ENCODE measurements at places on chromosomes 3 and 15. TPM values are rescaled to one million over a fixed set of nuclear protein-coding genes. Genes with fewer than 3 reads are reported as not detected.
A peak's percentile ranks its signal among the peaks of the same experiment; 100 is the strongest.

- no peaks in the 10 kb centered on the region for H3K36me3 ChIP-seq
- no peak for DNase-seq
- no peaks in the 10 kb centered on the region for H3K4me1 ChIP-seq
Observed at GRCh38 chr3:56069766-56070165, 398.5 kb downstream of the ERC2 start.

DNA sequence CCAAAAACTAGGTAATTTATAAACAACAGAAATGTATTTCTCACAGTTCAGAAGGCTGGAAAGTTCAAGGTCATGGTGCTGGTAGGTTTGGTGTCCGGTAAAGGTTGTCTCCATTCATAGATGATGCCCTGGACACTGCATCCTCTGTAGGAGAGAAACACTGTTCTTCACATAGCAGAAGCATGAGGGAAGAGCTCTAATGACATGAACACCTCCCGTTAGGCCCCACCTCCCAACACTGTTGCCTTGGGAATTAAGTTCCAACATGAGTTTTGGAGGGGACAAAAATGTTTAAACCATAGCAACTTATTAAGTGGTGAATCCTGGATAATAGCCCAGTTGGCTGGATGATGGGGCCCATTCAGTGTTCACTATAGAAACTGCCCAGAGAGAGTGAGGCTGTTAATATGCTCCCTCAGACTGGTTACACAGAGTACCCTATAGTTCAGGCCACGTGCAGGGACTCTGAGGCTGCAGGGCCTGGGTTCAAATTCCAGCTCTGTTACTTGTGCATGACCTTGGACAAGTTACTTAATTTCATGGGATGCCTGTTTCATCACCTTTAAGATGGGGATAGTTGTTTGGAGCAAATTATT is 37.0 kb downstream of the CCNL1 start:
- H3K27ac ChIP-seq: no peak overlapping the region

Gene FBXW12
- total RNA-seq: 0.82 TPM

GRCh38 chr3:63278171-63279004 is at the start of gene SYNPR:
TSS of gene SYNPR (plus strand) at chr3:63278308.
- no peaks in the 10 kb centered on the region for H3K36me3 ChIP-seq
- no peak within 1 kb of the TSS for H3K27ac ChIP-seq
- DNase-seq: peak; percentile 61
- H3K4me1 ChIP-seq: peaks cover 5% of the 10 kb centered on the region
- peak within 1 kb of the TSS; percentile 71 for H3K4me3 ChIP-seq

- no peaks in the 10 kb centered on the region for H3K4me1 ChIP-seq
- no peaks in the 10 kb centered on the region for H3K27me3 ChIP-seq
- no peak overlapping the region for H3K27ac ChIP-seq
- DNase-seq: no peak
- H3K36me3 ChIP-seq: no peaks in the 10 kb centered on the region
Observed at GRCh38 chr15:66085128-66085527, 168.4 kb downstream of the MEGF11 start.

GRCh38 chr3:60742606-60743145 is 508.6 kb downstream of the FHIT start:
- H3K4me1 ChIP-seq: peaks cover 19% of the 10 kb centered on the region
- H3K4me3 ChIP-seq: no peak overlapping the region

GRCh38 chr3:52227117-52227516 is 1.7 kb upstream of the TLR9 start:
- H3K4me1 ChIP-seq: no peaks in the 10 kb centered on the region
- H3K27ac ChIP-seq: no peak overlapping the region
- no peak for DNase-seq

Gene SCAANT1
- not detected for total RNA-seq

DNA sequence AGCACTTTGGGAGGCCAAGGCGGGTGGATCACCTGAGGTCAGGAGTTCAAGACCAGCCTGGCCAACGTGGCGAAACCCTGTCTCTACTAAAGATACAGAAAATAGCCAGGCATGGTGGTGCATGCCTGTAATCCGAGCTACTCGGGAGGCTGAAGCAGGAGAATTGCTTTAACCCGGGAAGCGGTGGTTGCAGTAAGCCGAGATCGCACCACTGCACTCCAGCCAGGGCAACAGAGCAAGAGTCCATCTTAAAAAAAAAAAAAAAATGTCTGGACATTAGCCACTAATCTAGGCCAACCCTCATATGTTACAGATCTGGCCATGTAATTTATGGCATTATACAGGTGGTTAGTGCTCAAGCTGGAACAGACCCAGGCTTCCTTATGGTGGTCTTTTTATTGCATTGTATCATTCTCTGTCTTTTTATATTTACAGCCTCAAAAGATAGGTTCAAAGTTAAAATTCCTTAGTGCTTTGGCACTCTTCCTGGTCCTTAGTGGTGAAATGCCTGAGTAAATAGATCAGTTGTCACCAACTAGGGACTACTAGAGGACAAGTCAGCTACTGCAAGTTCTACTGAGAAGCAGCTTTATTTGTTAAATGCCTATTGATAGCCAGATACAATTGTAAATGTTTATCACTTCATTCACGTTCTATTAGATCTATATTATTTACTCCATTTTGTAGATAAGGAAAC is 16.0 kb downstream of the STARD9 start:
- no peaks in the 10 kb centered on the region for H3K27me3 ChIP-seq
- H3K27ac ChIP-seq: no peak overlapping the region
- H3K36me3 ChIP-seq: no peaks in the 10 kb centered on the region
- no peak overlapping the region for H3K4me3 ChIP-seq
- DNase-seq: no peak
- H3K4me1 ChIP-seq: no peaks in the 10 kb centered on the region

DNA sequence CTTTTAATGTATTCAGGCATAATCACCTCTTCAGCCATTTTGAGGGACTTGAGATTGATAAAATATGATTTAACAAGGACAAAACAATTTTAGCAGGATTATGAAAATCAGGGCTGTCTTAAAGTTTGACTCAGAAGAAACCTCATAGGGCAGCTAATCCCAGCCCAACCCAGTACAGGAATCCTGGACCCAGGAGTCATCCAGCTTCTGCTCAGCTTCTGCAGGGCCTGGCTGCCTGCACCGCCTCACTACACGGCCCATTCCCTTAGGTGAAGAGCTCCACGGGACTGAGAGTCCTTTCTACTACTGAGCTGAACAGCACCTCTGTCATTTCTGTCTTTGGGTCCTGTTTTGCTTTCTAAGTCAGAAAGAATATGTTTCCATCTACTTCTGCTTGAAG is 37.5 kb downstream of the ARHGAP31 start:
- no peak for DNase-seq
- H3K4me1 ChIP-seq: peaks cover 8% of the 10 kb centered on the region
- no peaks in the 10 kb centered on the region for H3K36me3 ChIP-seq
- H3K27ac ChIP-seq: no peak overlapping the region
- no peaks in the 10 kb centered on the region for H3K27me3 ChIP-seq

- H3K36me3 ChIP-seq: no peaks in the 10 kb centered on the region
- peaks cover 7% of the 10 kb centered on the region for H3K4me1 ChIP-seq
Observed at GRCh38 chr15:40891810-40892446, 2.3 kb upstream of the VPS18 start.

DNA sequence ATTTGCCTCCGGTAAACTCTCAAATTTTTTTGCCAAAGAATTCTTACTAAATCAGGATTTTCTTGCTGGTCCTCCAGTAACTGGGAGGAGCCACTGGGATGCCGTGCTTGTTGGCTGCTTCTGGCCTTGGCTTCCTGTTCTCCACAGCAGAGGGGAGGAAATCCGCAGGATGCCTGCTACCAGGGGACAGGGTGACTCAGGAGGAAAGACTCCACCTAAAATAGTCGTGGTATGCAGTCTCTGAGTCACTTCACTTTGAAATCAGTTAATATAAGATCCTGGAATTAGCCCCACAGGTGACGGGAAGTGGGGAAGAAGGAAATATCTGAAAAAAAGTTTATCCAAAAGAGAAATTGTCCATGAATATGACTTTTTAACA is 6.5 kb upstream of the TM4SF18 start:
- DNase-seq: no peak
- no peaks in the 10 kb centered on the region for H3K36me3 ChIP-seq
- no peaks in the 10 kb centered on the region for H3K27me3 ChIP-seq
- no peak overlapping the region for H3K27ac ChIP-seq
- H3K4me1 ChIP-seq: peaks cover 4% of the 10 kb centered on the region

DNA sequence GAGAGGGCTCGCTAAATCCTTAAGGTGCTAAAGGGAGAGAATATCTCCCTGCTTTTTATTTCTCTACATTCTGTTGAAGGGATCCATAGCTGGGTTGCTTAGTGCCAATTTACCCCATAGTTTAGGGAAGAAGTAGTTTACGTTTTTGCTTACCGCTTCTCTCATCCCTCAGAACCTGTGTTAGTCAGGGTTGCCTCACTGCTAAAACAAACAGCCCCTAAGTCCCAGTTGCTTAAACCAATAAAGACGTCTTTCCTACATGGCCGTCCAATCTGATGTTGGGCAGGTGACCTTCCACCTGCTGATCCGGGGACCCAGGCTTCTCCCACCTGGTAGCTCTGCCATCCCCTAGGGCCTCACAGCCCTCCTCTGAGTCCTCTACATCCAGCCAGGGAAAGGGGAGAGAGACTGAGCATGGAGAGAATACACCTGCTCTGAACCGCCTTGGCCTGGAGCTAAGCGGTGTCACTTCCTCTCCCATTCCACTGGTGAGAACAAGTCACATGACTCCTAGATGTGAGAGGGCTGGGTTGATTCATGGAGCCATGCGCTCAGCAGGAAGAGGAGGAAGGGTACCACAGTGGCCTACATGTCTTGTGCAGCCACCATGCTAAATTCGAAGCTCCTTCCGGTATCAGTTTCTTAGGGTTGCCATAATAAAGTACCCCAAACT is 26.3 kb downstream of the DNASE1L3 start:
- peaks cover 9% of the 10 kb centered on the region for H3K4me1 ChIP-seq
- H3K27ac ChIP-seq: no peak overlapping the region
- DNase-seq: no peak
- H3K27me3 ChIP-seq: no peaks in the 10 kb centered on the region
- no peak overlapping the region for H3K4me3 ChIP-seq
- H3K36me3 ChIP-seq: no peaks in the 10 kb centered on the region

GRCh38 chr3:69058180-69058946 is 6.2 kb upstream of the TMF1 start:
- H3K27ac ChIP-seq: no peak overlapping the region
- H3K4me3 ChIP-seq: no peak overlapping the region
- H3K27me3 ChIP-seq: no peaks in the 10 kb centered on the region
- DNase-seq: no peak

DNA sequence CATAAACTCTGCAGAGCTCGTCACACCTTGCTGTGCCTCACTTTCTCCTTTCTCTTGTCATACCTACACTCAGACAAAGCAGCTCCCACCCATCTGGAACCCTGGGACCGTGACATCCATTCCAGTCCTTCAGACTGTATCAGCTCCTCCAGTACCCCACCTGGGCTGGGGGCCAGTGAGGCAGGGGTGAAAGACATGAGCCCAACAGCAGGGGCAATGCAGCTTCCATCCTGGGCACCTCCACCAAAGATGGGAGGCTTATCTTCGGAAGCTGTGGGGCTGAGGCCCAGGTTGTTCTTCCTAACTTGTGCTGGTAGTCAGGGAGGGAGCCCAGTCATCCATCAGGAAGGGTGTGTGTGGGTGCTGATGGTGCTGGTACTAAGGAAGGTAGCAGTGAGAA is 109.2 kb downstream of the EEFSEC start:
- no peak for DNase-seq
- peaks cover 1% of the 10 kb centered on the region for H3K4me1 ChIP-seq
- no peak overlapping the region for H3K27ac ChIP-seq
- H3K27me3 ChIP-seq: no peaks in the 10 kb centered on the region
- no peaks in the 10 kb centered on the region for H3K36me3 ChIP-seq

DNA sequence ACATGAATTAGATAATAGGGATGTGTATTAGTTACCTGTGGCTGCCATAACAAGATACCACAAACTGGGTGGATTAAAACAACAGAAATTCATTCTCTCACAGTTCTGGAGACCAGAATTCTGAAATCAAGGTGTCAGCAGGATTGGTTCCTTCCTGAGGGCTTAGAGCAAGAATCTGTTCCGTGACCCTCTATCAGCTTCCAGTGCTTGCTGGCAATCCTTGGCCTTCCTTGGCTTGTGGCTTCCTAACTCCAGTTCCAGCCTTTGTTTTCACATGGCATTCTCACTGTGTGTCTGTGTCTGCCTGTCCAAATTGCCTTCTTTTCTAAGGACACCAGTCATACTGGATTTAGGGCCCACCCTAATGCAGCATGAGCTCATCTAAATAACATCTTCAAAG is 94.4 kb upstream of the NR2E3 start:
- H3K27me3 ChIP-seq: no peaks in the 10 kb centered on the region
- DNase-seq: no peak
- H3K4me1 ChIP-seq: peaks cover 9% of the 10 kb centered on the region
- H3K36me3 ChIP-seq: no peaks in the 10 kb centered on the region
- no peak overlapping the region for H3K27ac ChIP-seq

All from neural progenitor cell (in vitro differentiated cells).